Inflammatory macrophage treated with lipopolysaccharide for 1 hour (primary cell): ENCODE measurements at places on chromosomes 3 and 15.

DNA sequence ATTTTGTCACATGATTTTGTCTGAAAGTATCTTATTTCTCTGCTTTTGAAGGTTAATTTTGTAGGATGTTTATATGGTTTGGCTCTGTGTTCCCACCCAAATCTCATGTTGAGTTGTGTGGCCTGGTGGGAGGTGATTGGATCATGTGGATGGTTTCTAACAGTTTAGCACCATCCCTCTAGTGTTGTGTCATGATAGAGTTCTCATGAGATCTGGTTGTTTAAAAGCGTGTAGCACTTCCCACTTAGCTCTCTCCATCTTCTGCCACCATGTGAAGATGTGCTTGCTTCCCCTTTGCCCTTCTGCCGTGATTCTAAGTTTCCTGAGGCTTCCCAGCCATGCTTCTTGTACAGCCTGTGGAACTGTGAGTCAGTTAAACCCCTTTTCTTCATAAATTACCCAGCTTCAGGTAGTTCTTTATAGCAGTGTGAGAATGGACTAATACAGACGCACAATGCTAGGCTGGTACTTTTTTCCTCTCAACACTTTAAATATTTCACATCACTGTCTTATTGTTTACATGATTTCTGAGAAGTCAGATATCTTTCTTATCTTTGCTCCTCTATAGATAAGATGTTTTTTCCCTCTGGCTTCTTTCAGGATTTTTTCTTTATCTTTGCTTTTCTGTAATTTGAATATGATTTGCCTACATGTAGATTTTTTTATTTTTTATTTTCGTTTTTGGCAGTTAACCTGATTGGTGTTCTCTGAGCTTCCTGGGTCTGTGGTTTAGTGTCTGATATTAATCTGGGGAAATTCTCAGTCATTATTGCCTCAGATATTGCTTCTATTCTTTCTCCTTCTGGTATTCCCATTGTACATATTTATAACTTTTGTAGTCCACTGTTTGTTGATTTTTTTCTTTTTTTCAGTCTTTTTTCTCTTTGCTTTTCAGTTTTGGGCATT lies 22.2 kb downstream of the BTD start:
- no peak for DNase-seq

DNA sequence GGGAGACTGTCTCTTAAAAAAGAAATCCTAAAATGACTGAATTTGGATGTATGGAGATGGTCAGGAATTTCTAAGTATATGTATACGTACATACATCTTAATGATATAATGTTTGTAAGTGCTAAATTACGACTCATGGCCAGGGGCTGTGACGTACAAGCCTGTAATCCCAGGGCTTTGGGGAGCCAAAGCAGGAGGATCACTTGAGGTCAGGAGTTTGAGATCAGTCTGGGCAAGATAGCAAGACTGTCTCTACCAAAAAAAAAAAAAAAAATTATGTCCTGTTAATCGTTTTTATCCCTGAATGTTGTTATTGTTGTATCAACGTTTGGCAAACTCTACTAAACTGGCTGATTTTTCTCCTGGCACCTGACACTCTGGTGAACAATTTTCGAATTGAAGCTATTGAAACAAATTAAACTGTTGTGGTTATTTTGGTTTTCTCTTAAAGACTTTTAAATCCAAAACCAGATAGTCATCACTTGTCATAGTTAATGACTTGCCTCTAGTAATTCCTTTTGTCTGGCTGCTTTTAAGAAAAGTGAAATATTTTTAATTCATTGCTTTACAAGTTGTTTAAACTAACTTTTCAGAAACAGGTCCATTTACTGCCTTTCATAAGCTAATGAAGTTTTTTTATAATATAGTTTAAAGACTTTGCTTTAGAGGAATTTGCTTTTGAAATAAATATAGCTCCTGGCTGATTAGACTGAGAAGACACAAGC lies 7.0 kb downstream of the MORF4L1 start:
- no peak for DNase-seq

GRCh38 chr3:131353986-131354385 lies 27.6 kb upstream of the NUDT16 start:
- DNase-seq = no peak

- DNase-seq = peak; percentile 58
Measured at GRCh38 chr3:38131621-38132369, 5.1 kb downstream of the ACAA1 start.

DNA sequence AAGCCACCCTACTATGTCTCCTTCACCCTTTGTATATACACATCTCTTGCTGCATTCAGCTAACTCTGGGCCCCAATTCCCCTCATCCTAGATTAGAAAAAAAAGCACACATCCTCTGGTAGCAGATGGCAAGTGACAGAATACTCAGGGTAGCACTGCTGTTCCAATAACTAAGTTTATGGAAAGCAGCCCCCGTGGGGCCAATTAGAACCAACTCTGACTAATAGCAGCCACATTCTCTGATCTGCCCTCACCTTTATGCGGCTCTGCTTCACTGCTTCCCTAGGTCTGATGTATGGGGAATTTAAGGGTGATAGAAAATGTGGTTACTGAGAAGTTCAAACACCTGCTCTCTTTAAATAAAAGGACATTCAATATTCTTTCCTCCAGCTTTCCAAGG lies 74.9 kb upstream of the SETMAR start:
- DNase-seq = no peak

GRCh38 chr15:37046876-37047614 lies 53.3 kb downstream of the MEIS2 start:
- no peak for DNase-seq

GRCh38 chr3:46871222-46871621 lies 6.3 kb upstream of the PTH1R start:
- DNase-seq = no peak
